ENCODE measurements at places on chromosomes 3 and 15.

DNA sequence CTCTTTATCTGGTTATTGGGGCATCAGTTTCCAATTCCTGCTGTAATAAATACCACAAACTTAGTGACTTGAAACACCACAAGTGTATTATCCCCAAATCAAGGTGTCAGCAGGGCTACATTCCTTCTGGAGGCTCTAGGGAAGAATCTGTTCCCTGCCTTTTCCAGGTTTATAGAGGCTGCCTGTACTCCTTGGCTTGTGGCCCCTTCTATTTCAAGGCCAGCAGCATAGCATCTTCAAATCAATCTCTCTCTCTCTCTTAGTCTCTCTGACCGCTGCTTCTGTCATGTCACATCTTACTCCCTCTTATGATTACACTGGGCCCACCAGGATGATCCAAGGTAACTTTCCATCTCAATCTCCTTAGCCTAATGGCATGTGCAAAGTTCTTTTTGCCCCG, 44.9 kb upstream of the CA12 start:
- DNase-seq, result no peak

DNA sequence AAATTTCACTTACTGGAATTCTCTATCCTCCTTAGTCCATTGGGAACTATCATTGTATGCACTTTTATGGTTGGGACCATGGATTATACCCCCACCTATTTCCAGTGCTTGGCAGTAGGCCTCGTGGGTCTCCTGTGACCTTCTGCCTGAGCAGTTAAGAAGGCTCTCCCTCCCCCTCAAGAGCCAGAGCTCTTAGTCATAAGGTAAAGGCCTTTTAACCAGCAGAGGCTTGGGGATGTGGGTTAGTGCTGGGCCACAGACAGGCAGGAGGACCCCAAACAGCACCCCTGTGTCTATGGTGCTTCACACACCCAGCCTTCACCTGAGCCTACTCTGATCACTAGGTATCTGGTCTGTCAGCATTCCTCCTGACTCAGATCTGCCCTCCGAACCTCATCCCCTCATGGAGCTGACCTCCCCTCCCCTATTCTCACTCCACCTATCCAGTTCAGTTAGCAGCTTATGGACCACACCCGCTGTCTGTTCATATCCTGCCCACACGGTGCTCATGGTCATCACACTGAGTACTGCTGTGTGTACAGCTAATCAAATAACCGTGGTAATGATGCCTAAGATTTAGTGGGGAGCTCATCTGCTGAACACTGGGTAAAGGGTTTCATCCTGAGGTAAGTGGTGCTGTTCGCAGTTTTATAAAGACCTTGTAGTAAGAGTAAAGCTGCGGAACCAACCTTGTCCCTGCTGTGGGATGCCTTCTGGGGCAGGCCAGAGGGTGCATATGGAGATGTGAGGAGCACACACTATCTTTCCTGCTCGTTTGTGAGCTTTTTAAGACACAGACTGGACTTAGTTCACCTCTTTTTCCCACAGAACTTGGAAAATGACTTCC, 40.9 kb downstream of the KLHL18 start:
- DNase-seq, result no peak

DNA sequence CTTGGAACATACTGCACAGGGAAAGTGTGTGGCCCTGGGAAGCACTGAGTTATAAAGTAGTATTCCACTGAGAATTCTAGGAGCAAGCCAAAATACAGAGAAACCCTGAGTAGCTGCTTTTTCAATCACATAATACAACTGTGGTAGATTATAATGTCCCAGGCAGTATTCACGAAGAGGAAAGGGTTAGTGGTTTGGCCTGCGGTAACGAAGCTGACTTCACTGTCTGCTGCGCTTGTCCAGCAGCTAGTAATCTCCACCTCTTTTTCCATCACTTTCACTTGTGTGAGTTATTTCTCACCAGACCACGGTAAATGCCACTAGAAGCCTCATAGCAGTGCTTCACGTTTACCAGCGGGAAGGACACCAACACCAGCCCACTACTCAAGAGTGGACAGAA, 34.4 kb downstream of the RPL39L start:
- no peak for DNase-seq

DNA sequence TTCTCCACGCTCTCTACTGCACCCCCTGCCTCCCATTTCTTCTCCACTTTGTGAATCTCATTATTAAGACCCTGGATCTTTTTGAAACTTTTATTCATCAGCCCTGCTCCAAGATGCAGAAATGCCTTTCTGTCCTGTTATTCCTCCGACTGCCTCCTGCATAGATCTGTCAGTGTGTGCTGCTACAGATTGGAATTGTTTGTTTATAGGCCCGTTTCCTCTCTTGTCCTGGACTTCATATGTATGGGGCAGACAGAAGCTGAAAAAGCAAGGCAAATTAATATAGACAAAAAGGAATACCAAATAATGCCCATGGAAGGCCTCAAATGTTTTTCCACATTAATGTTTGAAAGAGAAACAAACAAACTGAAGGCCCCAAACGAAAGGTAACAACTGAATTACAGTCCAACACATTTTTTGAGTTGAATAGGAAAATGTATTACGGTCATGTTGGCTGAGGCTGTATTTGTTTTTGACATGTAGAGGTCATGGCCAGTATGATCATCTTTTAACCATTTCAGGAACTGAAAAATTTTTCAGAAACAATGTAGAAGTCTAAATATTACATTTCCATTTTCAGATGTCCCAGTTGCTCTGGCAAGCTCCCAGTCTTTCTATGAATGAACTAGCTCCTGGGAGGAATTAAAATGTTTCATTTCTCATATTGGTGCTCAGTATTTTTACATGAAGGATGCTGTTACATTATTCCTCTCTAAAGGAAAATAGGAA, 8.8 kb downstream of the CHST2 start:
- DNase-seq, result no peak

DNA sequence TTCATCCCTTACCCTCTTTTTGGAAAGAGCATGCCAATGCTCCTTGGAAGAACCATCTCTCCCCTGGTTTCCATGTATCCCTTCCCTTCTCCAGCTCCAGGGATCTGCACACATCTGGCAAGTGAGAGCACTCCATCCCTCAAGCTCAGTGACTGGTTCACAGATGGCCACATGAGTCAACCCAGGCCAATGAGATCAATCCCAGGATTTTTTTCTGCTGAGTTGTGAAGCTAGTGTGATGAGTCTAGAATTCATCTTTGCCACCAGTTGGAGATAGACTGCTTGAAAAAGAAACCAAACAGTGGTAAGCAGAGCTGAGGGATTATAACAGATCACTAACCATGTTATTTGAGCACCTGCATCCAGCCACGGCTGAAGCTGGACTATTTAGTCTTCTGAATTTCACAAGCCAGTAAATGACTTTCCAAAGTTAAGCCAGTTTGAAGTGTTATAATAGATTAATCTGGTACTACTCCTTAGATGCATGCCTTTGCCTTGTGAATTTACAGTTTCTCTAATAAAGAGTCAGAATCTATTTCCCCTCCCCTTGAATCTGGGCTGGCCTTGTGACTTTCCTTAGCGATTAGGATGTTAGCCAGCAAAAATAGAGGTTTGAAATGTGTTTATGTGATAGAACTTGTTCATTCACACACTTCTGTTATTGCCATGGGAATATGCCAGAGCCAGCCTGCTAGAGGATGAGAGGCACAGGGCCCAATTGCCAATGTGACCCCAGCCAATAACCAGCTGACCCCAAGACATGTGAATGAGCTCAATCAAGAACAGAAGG, 159.8 kb downstream of the WNT5A start:
- no peak for DNase-seq

DNA sequence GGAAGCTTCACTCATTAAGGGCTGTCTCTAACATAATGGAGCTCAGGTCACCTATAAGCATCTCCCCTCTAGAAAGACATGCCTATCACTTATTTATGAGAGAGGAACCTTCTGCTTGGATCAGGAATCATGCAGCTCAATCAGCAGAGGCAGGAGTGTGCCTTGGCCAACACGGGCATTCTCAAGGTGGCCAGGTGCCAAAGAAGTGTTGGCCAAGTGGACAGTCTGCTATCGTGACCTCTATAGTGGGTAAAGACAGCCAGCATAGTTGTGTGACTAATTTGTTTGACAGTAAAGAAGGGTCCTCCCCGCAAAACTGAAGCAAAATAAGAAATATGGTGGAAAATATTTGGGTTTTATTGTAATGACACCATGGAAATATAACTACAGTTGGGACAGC, 14.7 kb upstream of the AGTR1 start:
- DNase-seq, result no peak

Data from Ammon's horn (tissue), 1 donor.